ENCODE measurements at places on chromosomes 5 and 9.

- DNase-seq: peak; percentile 79
Observed at GRCh38 chr9:4939118-4939561, 45.9 kb upstream of the JAK2 start.

- no peak for DNase-seq
Observed at GRCh38 chr5:35357973-35358372, 127.7 kb upstream of the PRLR start.

DNA sequence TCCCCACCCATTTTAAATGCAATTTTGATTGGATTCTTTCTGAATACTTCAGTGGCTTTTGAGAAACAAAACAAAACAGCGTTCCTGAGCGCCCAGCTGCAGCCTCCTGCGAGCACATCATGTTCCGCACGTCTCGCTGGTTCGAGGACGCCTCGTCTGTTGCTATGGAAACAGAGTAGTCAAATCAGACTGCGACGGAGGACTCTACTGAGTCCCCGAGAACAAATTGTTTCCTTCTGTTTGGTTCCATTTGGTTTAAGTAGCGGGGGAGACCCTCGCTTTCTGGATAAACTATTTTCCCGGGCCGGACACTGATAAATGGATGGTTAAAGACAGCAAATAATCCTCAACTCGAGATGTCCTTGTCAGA, 69.0 kb downstream of the SLC28A3 start:
- peak; percentile 35 for DNase-seq

GRCh38 chr9:36319806-36320205, 61.6 kb upstream of the GNE start:
- no peak for DNase-seq

GRCh38 chr9:17750269-17750668, 171.4 kb downstream of the SH3GL2 start:
- no peak for DNase-seq

All from hematopoietic multipotent progenitor cell treated with erythropoietin and hydrocortisone succinate and interleukin-3 and kit ligand, for 6 days (in vitro differentiated cells).